Dermis lymphatic vessel endothelial cell (primary cell): ENCODE measurements at places on chromosomes 3 and 15. TPM values are rescaled to one million over a fixed set of nuclear protein-coding genes. Genes with fewer than 3 reads are reported as not detected.

The FBXW12 gene
- total RNA-seq: not detected in 2 replicates

The PLOD2 gene
- 52.7 and 99.7 TPM in 2 replicates for total RNA-seq

The OSTN gene
- total RNA-seq: not detected in 2 replicates

The SUSD5 gene
- total RNA-seq: 0.17 and 0.33 TPM in 2 replicates

The SATB1 gene
- total RNA-seq: 3.9 and 11.7 TPM in 2 replicates

The SLC22A14 gene
- under 0.01 TPM in 2 replicates for total RNA-seq

The IL17RE gene
- total RNA-seq: 0.09 and 0.11 TPM in 2 replicates

The SKIC8 gene
- total RNA-seq: 79.1 and 96.0 TPM in 2 replicates

The IRAK2 gene
- 39.2 and 61.1 TPM in 2 replicates for total RNA-seq

The LTK gene
- 0.09 TPM in 1 of 2 replicates, not detected in the other for total RNA-seq

The GOLGA6L7 gene
- total RNA-seq: not detected in 2 replicates

The CNTN4 gene
- 0.17 and 0.33 TPM in 2 replicates for total RNA-seq

The RSL24D1 gene
- 67.9 and 98.2 TPM in 2 replicates for total RNA-seq

The ABHD14A gene
- 4.0 and 4.4 TPM in 2 replicates for total RNA-seq

The CIB1 gene
- 36.4 and 39.4 TPM in 2 replicates for total RNA-seq

The GRM7 gene
- not detected in 2 replicates for total RNA-seq

The CFAP92 gene
- 1.0 and 1.3 TPM in 2 replicates for total RNA-seq

The HTR3E gene
- not detected in 2 replicates for total RNA-seq

The DLL4 gene
- 84.2 and 99.3 TPM in 2 replicates for total RNA-seq

The LMAN1L gene
- not detected in 2 replicates for total RNA-seq

The SYNPR gene
- total RNA-seq: not detected in 2 replicates

The SLC51B gene
- total RNA-seq: not detected in 2 replicates

The ITPKA gene
- total RNA-seq: 0.09 and 0.11 TPM in 2 replicates

The PEX5L gene
- not detected in 2 replicates for total RNA-seq

The ZNF710 gene
- total RNA-seq: 9.0 TPM in 2 replicates

The COL8A1 gene
- total RNA-seq: 15.6 and 118 TPM in 2 replicates

The SH2D7 gene
- total RNA-seq: not detected in 2 replicates

The UCN2 gene
- total RNA-seq: 0.09 and 0.11 TPM in 2 replicates

The GOLGA8T gene
- total RNA-seq: 0.09 TPM in 1 of 2 replicates, not detected in the other

The AMT gene
- 0.09 and 0.43 TPM in 2 replicates for total RNA-seq

The ZNF502 gene
- 2.2 and 4.2 TPM in 2 replicates for total RNA-seq

The UBE2E1 gene
- 104 and 147 TPM in 2 replicates for total RNA-seq

The CCDC54 gene
- not detected in 2 replicates for total RNA-seq

The CAPN7 gene
- total RNA-seq: 26.9 and 31.5 TPM in 2 replicates

The MKRN3 gene
- under 0.01 and 0.65 TPM in 2 replicates for total RNA-seq

The LRRC31 gene
- total RNA-seq: not detected in 2 replicates

The PLSCR2 gene
- total RNA-seq: not detected in 2 replicates

The MPI gene
- total RNA-seq: 27.7 and 30.2 TPM in 2 replicates

The ACTRT3 gene
- 1.0 and 2.7 TPM in 2 replicates for total RNA-seq

The ZPLD1 gene
- total RNA-seq: under 0.01 TPM in 1 of 2 replicates, not detected in the other

The FRMD5 gene
- total RNA-seq: 0.33 and 0.52 TPM in 2 replicates

The GOLGA6B gene
- not detected in 2 replicates for total RNA-seq

The LARP6 gene
- 8.1 and 11.3 TPM in 2 replicates for total RNA-seq

The GPR87 gene
- not detected in 2 replicates for total RNA-seq

The C3orf52 gene
- total RNA-seq: 8.6 and 16.8 TPM in 2 replicates

The DHX36 gene
- 22.8 and 36.9 TPM in 2 replicates for total RNA-seq

The CACNA2D2 gene
- total RNA-seq: under 0.01 TPM in 1 of 2 replicates, not detected in the other

The ANKRD63 gene
- not detected in 2 replicates for total RNA-seq

The NEO1 gene
- total RNA-seq: 1.0 and 67.6 TPM in 2 replicates

The PRSS50 gene
- not detected in 2 replicates for total RNA-seq

The UBP1 gene
- 38.0 and 49.1 TPM in 2 replicates for total RNA-seq

The CILP gene
- under 0.01 TPM in 1 of 2 replicates, not detected in the other for total RNA-seq

The TMC3 gene
- total RNA-seq: not detected in 2 replicates

The ATP13A4 gene
- total RNA-seq: under 0.01 and 0.09 TPM in 2 replicates
